ENCODE measurements at places on chromosomes 6 and 20.

DNA sequence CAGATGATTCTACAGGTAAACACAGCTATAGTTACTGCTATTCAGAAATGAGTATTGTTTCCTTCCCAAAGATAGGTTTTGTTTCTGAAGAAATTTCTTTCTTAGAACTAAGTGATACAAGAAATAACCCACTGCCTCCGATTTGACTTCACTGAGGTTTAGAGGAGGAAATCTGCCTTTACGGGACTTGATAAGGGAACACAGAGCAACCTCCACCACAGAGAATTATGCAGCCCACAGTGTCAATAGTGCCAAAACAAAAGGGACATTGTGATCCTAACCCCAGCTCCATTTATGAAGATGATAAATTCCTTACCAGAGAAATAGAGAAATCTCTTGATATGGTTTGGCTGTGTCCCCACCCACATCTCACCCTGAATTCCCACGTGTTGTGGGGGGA, 164.6 kb downstream of the ZNF217 start:
- H3K4me3 ChIP-seq = no peak overlapping the region
- no peaks in the 10 kb centered on the region for H3K36me3 ChIP-seq
- no peak for DNase-seq
- no peaks in the 10 kb centered on the region for H3K27me3 ChIP-seq

- no peaks in the 10 kb centered on the region for H3K27me3 ChIP-seq
- peaks cover 12% of the 10 kb centered on the region for H3K36me3 ChIP-seq
- no peak for DNase-seq
- H3K4me1 ChIP-seq = no peaks in the 10 kb centered on the region
- no peak overlapping the region for H3K4me3 ChIP-seq
- no peak overlapping the region for H3K27ac ChIP-seq
Measured at GRCh38 chr20:62269378-62269777, 31.1 kb downstream of the OSBPL2 start.

DNA sequence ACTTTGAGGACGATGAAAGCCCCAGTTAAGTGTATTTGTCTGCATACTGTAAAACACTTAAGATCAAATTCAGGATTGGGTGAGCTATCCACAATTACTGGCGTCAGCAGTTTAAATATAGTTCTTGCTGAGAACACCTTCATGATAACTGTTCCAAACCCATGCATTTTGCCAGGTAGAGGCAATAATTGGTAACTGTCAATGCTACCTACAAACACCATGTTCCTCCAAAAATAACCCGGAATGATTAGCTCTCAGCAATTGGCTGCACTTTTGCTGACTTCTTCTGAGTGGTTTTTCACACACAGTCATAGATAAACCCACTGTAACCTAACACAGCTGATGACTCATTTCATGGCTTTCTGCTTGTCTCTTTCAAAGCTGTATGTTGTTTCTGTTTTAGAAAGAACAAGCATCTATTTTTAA, 1358.6 kb upstream of the GJE1 start:
- no peak overlapping the region for H3K27ac ChIP-seq
- H3K4me3 ChIP-seq = no peak overlapping the region
- no peaks in the 10 kb centered on the region for H3K36me3 ChIP-seq
- DNase-seq = no peak
- no peaks in the 10 kb centered on the region for H3K27me3 ChIP-seq

- peaks cover 10% of the 10 kb centered on the region for H3K4me1 ChIP-seq
- H3K27me3 ChIP-seq = peaks cover 60% of the 10 kb centered on the region
Measured at GRCh38 chr20:20368418-20369249, 730 bp downstream of the INSM1 start.

- no peaks in the 10 kb centered on the region for H3K36me3 ChIP-seq
- H3K4me3 ChIP-seq = no peak overlapping the region
- no peak for DNase-seq
- H3K27ac ChIP-seq = no peak overlapping the region
Measured at GRCh38 chr6:143333749-143334520, 116.6 kb downstream of the ADAT2 start.

DNA sequence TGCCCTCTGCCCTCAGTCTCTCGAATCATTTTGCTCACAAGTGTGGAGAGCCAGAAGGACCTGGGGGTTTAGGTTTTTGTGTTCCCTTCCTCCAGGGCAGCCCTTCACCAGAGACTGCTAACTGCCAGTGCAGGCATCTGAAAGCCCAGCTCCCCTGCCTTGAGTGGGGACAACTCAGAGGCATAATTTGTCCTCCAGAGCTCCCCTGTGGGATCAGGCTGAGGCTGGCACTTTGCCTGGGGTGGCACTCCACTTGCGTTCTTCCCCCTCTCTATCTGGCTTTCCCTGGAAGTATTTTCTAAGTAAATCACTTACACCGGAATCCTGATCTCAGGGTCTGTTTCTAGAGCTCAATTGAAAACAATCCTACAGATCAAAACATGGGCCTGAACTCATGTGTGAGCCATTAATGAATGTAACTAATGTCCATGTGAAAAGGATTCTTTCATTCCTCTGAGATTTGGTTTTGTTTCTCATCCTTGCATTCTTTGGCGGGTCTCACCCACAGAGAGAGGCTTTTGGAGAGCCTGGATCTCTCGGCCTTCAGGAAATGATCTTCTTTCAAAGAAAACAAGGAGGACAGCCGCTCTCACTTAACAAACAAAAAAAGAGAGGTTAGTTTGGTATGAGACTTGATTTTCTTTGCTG, 125.7 kb upstream of the RIPOR2 start:
- DNase-seq = no peak
- no peak overlapping the region for H3K27ac ChIP-seq
- H3K27me3 ChIP-seq = no peaks in the 10 kb centered on the region
- no peak overlapping the region for H3K4me3 ChIP-seq

DNA sequence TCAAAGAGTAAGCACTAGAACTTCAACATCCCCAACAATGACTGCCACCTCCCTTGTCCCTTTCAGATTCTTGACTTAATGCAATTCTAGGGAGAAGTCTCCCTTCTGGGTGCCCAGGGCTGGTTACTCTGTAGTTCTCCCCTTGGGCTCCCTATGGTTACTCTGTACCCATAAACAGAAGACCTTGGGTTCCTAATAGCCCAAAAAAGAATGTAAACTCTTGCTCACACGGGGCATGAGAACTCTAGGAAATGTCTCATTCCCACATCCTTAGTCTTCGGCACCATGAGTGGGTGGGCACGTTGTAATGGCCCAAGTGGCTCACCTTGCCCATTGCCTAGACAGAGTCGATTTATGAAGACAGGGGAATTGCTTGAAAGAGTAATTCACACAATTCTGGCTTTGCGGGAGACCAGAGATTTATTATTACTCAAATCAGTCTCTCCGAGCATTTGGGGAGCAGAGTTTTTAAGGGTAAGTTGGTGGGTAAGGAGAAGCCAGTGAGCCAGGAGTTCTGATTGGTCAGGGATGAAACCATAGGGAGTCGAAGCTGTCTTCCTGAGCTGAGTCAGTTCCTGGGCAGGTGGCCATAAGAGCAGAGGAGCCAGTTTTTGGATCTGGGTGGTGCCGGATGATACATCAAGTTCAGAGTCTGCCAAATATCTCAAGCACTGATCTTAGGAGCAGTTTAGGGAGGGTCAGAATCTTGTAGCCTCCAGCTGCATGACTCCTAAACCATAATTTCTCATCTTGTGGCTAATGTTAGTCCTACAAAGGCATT, 61.2 kb upstream of the SIRPG start:
- DNase-seq = no peak
- no peak overlapping the region for H3K4me3 ChIP-seq
- no peaks in the 10 kb centered on the region for H3K36me3 ChIP-seq
- no peaks in the 10 kb centered on the region for H3K27me3 ChIP-seq
- H3K4me1 ChIP-seq = no peaks in the 10 kb centered on the region
- no peak overlapping the region for H3K27ac ChIP-seq

- DNase-seq = no peak
- no peaks in the 10 kb centered on the region for H3K27me3 ChIP-seq
- H3K27ac ChIP-seq = no peak overlapping the region
- H3K4me1 ChIP-seq = no peaks in the 10 kb centered on the region
- H3K4me3 ChIP-seq = no peak overlapping the region
- H3K36me3 ChIP-seq = no peaks in the 10 kb centered on the region
Measured at GRCh38 chr6:18302561-18303439, 38.5 kb upstream of the DEK start.

DNA sequence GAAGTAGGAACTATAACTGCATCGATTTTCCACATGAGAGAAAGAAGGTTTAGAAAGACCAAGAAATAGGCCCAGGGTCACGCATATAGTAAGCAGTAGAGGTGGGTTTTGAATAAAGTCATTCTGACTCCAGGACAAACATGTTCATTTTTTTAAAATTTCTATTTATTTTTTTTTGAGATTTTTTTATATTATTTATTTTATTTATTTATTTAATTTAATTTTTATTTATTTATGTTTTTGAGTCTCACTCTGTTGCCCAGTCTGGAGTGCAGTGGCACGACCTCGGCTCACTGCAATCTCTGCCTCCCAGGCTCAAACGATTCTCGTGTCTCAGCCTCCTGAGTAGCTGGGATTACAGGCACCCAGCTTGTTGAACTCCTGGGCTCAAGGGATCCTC, 13.2 kb upstream of the SEC63 start:
- H3K4me3 ChIP-seq = no peak overlapping the region
- no peaks in the 10 kb centered on the region for H3K27me3 ChIP-seq
- no peaks in the 10 kb centered on the region for H3K4me1 ChIP-seq
- no peak overlapping the region for H3K27ac ChIP-seq

DNA sequence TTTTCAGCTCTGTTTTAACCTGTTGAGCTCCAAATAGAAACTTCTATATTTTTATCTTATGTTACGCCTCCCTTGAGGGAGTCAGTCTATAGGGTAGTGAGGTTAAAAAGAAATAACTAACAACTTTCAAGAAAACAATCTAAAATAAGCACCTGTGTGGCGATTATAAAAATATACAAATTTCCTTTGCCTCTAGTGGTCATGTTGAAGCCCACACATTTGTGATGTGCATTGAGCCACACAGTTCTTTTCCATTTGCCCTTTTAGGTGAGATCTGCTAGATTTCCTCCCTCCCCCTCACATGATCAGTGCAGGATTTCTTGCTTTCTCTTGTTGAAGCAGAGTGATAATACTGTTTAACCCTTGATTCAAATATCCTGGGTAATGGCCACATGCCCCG, 84.2 kb downstream of the MYB start:
- H3K27me3 ChIP-seq = no peaks in the 10 kb centered on the region
- DNase-seq = no peak
- H3K4me3 ChIP-seq = no peak overlapping the region

GRCh38 chr6:39194466-39194865, 34.8 kb downstream of the KCNK5 start:
- no peak overlapping the region for H3K4me3 ChIP-seq
- H3K27ac ChIP-seq = no peak overlapping the region
- H3K36me3 ChIP-seq = no peaks in the 10 kb centered on the region
- H3K4me1 ChIP-seq = no peaks in the 10 kb centered on the region
- H3K27me3 ChIP-seq = no peaks in the 10 kb centered on the region
